Kidney (tissue), 22 donors: ENCODE measurements at places on chromosomes 2 and 18.

GRCh38 chr2:88036182-88036581 is 19.4 kb downstream of the KRCC1 start:
- DNase-seq = no peak

DNA sequence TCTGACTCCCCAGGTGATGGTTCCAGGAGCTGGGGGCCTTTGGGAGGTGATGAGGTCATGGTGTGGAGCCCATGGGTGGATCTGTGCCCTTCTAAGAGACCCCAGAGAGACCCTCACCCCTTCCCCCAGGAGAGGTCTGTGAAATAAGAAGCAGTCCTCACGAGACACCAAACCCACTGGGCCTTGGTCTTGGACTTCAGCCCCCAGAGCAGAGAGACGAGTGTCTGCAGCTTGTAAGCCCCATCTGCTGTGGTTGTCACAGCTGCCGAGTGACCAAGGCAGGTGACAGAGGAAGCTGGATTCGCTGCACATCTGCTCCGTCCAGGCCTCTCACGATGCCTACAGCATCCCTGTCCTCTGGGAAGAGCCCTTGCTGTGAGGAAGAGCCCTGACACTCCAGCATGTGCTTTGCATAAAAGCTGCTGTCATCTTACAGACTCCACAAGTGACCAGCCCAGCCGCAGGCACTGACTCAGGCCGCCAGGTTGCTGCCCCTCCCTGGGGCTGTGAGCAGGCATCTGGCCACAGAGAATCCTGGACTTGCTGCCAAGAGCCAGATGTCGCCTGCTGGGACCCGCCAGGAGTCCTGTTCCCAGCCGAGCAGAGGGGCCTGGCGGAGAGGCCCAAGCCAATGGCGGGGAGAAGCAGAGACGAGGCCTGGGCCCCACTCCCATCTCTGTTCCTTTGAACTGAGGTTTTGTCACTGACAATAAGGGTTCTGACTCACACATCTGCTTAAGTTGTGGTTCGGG is 150.8 kb downstream of the PXDN start:
- no peak for DNase-seq

DNA sequence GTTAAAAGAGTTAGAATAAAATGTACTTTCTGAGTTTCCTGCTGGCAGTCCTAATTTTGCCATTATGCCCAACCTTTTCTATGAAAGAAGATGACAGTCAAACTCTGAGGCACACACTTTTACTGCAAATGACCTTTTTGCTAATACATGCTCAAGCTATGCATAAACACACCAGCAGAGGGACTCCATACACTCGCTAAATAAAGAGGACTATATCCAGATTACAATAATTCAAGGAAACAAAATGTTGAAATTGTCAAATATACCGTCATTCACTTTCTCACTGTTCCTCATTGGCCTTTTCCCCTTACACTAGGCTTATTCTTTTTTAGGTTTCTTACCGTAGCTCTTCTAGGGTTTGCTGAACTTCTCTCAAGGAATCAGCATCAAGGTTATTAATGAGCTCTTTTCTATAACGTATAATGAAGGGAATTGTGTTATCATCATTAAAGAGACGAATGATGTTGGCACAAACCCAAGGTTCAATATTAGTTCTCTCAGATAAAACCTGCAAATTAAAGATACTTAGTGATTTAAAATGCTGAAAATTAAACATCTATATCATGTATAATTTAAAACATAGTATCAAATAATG is 25.7 kb downstream of the SRBD1 start:
- DNase-seq = no peak

- no peak for DNase-seq
These were observed 493.6 kb upstream of the SPHKAP start for GRCh38 chr2:228675091-228675490.

DNA sequence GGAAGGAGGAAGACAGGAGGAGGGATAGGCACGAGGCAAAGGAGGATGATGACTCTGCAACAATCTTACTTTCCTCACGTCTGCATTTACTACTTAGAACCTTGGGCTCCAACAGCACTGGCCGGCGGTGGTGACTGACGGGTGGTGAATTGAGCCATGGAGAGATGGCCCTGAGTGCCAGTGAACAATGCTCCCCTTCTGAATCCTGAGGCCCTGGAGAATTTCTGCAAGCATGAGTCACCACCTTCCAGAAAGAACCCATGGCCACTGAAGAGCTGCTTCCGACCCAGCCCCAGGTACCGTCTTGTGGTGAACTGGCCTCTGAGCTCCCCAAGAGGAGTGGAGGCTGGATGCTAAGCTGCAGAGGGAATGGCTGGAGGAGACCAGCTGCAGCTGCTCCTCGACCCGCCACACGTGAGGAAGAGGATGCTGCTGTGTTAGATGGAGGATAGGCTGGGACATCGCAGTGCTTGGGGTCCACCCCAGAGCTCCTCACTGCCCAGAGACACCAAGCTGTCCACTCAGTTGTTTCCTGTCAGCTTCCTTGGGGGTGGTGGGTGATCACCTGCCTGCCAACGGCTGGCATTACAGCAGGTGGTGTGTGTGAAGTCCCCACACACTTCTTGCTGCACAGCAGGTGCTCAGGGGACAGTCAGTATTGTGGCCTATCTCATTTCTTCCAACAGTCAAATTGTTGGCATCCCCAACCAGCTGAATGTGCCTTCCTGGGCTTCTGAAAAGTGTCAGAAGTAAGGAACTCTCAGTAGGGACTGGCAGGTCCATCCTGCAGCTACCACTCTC is 186.5 kb upstream of the ID2 start:
- DNase-seq = no peak

GRCh38 chr2:60958361-60958760 is 59.2 kb upstream of the PEX13 start:
- no peak for DNase-seq
